ENCODE measurements at places on chromosomes 4 and X.

- peak; percentile 52 for DNase-seq
These were observed 94.1 kb upstream of the GPR50 start for GRCh38 chrX:151082077-151082948.

DNA sequence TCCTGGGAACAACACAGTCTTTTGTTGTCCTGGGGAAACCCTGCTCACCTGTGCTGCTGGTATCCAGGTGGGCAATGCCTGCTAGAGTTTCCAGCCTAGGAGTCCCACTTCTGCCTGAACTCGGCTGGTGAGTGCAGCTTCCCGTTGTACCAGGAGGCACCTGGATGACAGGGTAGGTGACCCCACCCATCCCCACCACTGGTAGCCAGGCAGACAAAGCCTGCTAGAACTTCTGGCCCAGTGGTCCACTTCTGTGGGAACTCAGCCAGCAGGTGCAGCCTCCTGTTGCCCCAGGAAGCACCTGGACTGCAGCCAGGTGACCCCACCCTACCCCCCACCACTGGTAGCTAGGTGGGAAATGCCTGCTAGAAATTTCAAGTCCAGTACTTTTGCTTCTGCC is 9.7 kb upstream of the TCEAL2 start:
- no peak for DNase-seq

DNA sequence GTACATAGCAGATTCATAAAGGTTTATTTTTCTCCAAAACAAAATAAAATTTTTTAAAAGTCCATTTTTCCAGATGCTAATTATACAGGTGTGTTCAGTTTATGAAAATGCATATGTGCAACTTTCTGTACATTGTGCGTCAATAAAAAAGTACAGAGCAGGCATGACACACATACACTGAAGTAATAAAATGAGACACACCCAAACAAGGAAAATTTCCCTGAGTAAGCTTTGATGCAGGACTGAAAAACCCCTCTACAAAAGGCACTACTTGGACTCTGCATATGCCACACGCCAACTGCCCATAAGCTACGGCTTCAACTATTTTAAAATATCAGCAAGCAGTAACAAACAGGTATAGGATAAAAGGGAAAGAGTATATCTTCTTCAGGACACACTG is 13.8 kb downstream of the ARAP2 start:
- DNase-seq, result no peak

DNA sequence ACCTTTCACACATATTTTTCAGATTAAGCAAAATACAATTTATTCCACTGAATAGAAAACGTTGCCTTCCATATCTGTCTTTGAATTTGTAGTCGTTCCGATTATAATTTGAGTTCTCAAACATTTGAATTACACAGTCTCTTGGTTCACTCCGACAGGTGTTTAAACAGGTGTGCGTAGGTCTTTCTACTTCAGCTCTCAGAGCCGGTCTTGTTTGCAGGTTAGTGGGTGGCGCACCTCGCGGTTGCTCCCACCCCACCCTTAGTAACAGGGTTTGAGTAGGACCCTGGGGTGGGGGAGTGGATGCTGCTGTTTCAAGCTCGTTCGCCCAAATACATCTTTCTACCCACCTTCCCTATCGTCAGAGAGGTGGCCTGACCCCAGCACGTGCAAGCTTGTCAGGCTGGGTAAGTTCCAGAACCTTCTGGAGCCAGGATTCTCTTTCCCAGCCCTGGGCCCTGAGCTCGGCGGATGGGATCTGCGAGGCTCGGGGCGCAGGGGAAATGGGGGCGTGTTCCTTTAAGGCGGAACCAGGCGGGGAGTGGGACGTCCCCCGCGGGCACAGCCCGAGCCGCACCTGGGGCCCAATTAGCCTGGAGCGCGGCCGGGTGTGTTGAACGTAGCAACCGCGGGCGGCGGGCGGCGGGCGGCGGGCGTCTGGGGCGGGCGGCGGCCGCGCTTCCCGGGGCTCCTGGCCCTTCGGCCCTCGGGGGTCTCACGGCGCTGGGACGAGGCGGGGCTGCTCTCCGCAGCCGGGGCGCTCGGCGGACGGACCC is at the start of gene FAM149A:
Gene FAM149A (plus strand): TSS at position 591 of the 776 bp plus-strand sequence.
- no peak for DNase-seq

DNA sequence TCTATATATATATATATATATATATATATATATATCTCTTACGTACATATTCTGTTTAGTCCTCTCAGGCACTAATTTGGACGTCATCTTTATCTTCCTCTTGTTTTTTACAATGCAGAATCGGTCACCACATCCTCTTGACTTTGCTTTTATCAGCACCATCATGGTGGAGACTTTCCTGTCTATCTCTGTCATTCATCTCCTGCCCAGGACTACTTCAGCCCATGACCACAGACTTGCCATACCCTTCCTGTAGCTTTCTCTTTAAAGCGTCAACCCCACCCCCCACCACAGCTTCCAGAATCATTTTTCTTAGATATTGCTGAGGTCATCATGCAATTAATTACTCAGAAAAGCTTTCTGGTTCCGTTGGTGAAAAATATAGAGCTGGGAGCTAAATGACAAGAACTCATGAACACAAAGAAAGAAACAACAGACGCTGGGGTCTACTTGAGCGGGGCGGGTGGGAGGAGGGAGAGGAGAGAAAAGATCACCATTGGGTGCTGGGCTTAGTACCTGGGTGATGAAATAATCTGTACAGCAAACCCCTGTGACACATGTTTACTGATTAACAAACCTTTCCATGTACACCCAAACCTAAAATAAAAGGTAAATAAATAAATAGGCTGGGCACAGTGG is 30.5 kb upstream of the PRKX start:
- DNase-seq, result no peak

DNA sequence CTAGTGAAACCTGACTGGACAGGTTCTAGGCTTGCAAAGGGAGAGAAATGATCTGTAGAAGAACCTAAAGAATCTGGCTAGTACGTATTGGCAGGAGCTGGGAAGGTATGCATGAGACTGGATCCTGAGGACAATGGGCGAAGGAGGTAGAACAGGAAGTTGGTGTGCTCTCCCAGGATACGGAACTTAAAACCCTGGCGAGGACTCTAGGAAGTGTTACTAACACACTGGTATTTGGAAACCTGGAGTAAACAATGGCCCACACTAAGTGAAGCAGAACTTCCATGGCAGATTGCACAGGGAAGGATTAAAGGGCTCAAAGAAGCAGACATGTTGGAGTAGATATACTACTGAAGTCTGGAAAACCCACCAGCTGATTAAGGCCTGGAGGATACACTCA is 9.1 kb downstream of the SYN1 start:
- DNase-seq, result no peak

DNA sequence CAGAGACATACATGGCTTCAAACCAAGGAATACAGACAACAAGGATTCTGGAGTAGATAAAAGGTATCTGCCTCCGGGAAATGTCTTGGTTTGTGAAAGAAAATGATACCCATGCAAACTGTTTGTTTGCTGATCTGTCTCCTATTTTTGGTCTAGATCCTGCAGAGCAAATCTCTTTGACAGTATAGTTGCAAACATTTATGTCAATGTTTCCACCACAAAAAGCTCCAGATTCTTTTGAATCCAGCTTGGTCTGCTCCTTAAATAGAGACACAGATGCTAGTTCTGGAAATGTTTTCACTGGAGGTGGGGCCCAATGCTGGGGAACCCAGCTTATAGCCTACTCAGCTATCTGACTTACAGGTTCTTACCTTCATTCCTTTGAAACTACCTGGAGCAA is 119.7 kb downstream of the ATG4A start:
- no peak for DNase-seq

DNA sequence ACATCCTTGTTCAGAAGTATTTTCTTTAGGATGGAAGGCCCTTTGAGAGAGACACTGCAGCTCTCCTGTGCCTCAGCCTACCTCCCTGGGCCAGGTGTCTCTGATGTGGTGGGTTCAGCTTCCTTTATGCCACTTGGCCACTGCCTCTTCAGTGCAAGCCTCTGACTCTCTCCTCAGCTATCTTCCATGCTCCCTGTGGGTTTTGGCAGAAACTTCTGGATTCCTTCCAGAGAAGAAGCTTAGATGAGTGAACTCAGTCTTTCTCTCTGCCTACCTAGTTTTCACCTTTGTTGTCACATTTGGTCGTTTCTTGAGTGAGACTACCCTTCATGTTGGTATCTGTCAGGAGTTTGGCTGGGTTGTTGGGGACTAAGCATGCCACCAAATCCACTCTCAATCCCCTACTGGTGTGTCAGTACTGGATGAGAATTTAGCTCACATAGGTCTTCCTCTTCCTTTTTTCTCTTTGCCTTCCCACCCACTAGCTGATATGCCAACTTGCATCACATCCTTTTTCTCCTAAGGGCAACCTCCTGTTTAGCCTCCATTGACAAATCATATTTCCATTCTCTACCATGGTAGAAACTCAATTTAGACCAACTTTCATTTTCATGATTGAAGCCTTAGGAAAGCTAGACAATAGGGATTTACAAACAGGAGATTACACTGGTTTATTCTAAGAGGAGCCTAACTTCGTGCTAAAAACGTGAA is 32.0 kb downstream of the IL15 start:
- peak; percentile 28 for DNase-seq

GRCh38 chrX:48531358-48531959 is 8.1 kb upstream of the TBC1D25 start:
- DNase-seq, result peak; percentile 48

DNA sequence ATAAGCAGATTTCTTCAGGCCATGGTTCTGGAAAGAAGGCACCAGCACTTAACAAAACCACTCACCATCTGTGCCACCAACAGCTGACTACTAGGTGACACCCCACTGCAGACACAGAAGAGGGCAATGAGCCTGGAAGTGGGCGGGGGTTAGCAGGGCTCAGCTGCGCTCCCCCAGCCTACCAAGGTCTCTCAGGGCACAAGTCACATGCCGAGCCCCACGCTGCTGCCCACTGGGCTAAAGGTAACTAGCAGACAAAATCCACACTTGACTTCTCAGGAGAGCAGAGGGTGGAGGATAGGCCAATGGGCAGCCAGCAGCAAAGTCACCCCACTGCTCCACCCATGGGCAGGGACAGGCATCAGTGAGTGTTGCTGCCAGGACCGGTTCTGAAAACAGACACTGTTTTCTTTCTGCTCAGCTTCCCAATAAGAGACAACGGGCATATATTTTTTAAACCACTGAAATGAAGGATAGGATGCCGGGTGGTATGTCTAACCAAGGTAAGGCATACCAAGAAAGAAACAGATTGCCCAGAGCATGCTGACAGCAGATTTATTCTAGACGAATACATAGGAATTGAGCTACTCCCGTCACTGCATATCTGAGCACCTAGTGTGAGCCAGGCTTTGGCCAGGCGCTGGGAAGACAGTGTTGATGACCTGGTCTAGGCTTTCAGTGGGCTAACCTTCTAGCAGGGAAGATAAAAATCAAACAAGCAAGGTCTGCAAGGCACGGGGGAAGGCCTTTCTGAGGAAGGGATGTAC is 20.1 kb downstream of the ACSL1 start:
- DNase-seq, result no peak

- no peak for DNase-seq
These were observed 107.7 kb downstream of the SMIM20 start for GRCh38 chr4:26021417-26022345.

- peak; percentile 61 for DNase-seq
These were observed 61.3 kb downstream of the CLNK start for GRCh38 chr4:10623241-10623640.

- DNase-seq, result no peak
These were observed 328.9 kb upstream of the TAPT1 start for GRCh38 chr4:16555156-16555555.

DNA sequence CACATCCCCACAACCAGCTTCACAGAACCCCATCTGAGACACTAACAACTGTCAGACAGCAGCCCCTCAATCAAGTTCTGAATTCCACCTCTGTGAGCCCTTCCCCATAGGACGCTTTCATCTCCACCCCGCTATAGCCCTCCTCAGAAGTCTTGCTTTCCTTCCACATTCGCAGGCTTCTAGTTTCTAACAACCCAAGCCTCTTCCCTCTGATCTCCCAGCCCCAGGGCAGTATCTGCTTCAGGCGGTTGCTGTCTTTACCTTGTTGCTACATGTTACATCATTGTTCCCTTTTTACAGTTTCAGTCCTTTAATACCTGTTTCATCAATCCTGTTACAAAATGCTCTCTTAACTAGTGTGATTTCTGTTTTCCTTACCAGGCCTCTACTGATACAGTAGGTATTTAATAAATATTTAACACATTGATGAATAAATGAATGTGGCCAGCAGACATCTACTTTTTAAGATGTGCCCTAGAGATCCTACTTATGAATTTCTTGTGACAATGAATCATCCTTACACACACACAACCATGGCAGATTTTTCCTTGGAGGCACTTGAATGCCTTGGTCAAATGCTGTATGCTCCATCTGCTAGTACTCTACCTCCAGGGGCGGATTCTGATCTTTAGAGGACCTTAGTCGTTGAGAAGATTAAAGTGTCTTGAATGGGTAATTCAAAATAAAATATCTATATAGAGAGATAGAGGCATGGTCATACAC is 164.7 kb upstream of the SLIT2 start:
- peak; percentile 25 for DNase-seq

DNA sequence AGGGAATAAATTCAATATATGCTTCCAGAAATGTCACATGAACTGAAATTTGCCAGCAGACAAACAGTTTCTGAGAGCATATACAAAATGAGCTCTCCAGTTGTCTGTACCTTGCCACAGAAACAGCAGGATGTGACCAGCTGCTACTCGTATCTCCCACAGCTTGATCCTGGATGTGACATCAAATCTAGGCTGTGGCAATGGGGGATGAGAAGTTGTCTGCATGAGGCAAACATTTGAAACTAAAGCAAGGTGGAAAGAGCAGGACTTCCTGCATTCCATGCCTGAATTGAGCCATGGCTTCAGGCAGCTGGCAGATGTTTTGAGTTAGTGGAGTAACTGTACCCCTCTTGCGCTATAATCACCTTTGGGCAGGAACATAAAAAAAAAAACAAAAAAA is 1724.0 kb downstream of the RPA4 start:
- DNase-seq, result no peak

DNA sequence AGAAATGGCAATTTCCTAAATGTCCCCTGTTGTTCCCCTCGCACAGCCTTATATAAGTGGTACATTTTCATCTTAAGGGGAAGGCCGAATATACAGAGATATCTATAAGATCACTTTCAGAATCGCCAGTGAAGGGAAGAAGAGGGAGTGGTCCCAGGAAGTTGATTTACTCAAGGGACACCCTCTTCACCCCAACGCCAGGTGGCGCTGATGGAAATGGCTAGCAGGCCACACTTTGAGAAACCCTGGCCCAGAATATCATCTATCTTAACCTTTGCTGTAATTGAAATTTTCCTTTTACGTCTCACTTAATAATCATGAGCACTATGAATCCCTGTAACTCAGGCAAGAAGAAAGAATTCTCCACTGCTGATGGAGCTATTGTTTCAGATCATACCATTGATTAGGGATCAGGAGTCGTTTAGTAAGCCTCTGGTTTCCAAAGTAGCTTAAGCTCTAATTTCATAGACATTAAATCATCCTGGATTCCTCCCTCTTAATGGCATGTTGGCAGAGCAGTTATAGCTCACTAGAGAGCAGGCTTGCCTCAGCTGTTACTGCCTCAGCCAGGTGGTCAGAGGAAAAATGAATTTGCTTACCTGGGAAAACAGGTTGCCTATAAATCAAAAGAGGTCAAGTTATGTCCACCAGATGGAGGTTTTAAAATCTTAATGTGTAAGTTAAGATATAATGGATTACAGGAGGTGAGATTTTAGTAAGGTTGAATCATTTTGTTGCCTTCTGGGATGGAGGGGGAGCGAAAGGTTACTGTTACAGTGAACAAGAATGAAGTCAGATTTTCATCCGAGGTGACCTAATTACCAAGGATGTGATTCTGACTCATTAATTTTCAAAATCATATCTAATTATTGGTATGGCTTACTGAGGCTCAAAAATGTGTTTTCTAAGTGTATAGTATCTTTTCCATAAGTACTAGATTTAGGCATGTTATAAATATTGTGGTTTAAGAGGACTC is 941.2 kb upstream of the TENM3 start:
- peak; percentile 69 for DNase-seq

GRCh38 chrX:1502853-1503252 is 34.1 kb downstream of the P2RY8 start:
- DNase-seq, result no peak
